Non-pigmented ciliary epithelial cell (primary cell): ENCODE measurements at places on chromosomes 16 and 17.

DNA sequence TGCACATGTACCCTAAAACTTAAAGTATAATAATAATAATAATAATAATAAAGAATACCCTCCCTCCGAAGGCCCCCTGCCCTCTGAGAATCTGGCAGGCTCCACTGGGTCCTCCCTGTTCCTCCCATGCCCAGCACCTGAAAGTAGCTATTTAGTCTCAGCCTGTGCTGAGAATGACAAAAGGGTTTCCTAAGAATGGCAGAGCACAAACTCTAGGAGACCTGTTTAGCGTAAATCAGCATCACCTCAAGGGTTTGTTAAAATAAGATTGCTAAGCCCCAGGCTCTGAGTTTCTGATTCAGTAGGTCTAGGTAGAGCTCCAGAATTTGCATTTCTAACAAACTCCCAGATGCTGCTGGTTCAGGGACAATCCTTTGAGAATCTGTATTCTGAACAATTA, 606.8 kb upstream of the CDH11 start:
- DNase-seq = no peak

DNA sequence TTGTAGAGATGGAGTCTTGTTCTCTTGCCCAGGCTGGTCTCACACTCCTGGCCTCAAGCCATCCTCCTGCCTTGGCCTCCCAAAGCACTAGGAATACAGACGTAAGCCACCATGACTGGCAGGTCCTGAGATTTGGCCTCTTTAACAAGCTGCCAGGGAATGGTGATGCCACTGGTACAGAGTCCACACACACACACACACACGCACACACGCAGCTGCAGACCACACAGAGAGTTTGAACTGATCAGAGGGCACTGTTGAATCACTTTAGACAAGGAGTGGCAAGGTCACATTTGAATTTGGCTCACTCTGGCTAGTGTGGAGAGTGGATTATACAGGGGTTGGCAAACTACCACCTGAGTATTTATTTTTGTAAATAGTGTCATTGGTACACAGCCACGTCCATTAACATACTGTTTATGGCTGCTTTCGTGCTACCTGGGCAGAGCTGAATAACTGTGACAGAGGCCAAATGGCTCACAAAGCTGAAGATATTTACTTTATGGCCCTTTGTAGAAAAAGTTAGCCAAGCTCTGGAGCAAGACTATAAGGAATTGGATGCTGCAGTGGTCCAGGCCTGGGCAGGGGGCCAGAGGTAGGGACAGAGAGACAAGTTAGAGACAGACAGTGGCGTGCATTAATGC, 9.9 kb downstream of the ITPRIPL2 start:
- no peak for DNase-seq

DNA sequence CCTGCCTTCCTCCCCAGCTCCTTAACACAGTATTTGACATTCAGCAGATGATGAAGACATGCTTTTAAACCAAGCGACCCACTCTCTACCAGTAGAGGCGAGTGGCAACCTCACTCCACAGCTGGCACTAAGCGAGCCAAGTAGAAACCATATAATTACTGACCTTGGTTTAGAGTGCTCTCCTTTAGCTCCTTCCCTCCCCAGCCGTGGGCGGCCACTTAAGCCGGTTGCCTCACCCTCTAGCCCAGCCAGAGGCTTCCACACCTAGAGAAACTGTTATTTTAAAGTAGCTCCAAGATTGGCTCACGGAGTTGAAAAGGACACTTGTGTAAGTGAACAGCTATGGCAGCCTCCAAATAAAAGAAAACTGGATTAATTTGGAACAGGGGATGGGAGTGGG, 109.1 kb upstream of the CRHR1 start:
- DNase-seq = no peak

GRCh38 chr17:39781031-39781860, 43.5 kb downstream of the GRB7 start:
- DNase-seq = no peak

DNA sequence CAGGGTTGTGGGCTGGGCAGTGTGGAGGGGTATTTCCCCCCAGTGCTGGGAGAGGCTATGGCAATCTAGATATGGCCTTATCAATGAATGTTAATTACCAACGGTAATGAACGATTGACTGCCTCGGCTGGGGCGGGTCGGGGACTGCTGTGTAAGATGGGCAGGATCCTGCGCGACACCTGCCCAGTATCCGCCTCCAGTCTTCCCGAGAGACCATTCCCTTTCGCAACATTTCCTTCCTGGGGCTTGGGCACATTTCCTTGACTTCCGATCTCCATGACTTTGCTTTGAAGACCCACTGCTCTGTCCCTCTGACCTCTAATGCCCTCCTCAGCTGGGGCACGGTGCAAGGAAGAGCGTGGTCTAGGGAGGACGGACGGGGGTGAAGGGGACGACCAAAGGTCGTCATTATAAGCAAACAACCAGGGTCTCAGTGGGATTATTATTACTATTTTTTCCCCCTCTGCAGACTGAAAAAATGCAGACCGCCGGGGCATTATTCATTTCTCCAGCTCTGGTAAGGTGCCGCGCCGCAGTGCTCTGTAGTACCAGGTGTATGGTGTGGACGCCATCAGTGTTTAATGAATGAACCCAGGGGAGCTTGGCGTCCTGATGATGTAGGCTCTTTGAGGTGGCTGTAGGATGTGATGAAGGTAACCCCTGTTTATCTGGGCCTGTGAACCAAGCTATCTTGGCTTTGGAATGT, 506 bp downstream of the ATP5MC1 start:
- no peak for DNase-seq

GRCh38 chr17:40452921-40453378, 9.7 kb downstream of the IGFBP4 start:
- DNase-seq = no peak

DNA sequence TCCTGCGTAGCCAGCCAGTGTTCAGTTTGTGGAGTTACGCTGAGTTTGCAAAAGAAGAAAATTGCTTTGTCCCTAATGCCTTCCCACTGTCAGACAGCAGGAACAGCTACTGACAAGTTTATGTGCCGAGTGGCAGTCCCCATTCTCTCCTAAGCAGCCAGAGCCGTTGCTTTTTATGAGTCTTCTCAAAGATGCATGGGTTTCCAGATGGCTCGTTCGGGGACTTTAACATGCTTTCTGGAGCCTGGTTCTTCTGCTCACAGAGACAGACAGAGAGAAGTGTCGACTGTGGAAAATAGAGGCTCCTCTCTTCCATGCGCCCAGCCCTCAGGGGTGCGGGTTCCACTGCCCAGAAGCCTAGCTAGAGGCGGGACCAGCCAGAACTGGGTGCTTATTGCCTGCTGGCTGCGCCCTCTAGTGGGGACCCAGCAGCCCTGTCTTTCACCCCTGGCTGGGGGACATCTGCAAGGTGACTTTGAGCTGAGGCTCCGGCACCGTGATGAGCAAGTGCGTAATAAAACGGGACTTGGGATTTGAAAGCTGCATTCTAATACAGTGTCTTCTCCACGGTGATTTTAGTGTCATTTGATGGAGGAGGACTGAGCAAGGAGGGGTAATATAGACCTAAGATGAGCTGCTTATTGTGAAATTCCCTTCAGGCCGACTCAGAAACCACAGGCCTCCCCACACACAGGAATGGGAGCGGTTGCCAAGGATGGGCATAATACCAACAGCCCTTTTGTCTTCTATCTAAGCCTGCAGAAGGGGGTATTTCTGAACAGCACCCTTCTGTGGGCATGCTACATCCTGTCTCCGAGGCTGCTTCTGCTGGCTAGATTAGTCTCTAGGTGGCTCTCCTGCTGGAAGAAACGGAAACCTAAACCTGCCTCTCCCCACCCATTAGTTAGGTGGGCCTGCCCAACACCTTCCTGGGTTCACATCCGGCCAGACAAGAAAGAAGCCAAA, 73.1 kb downstream of the CCDC182 start:
- DNase-seq = no peak

DNA sequence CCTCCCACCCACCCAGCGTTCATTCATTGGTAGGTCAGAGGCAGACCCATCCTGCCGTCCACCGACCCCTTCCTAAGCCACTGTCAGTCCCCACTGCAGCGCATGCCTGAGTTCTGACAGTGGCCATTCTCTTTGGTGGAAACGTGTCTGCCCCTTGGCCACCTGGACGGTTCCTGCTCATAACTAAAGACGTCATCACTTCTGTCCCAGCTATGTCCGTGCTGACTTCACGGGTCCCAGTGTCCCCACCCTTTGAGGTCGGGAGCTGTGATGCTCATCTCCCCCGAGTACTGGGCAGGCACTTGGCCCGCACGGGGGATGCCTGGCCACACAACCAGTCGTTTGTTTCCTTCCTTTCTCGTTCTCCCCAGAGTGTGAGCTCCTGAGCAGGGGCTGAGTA, 267.1 kb downstream of the C16orf95 start:
- DNase-seq = no peak

- DNase-seq = no peak
Measured at GRCh38 chr16:228151-228851, 948 bp downstream of the LUC7L start.

- no peak for DNase-seq
Measured at GRCh38 chr16:53031323-53031942, 21.3 kb downstream of the CHD9NB start.

DNA sequence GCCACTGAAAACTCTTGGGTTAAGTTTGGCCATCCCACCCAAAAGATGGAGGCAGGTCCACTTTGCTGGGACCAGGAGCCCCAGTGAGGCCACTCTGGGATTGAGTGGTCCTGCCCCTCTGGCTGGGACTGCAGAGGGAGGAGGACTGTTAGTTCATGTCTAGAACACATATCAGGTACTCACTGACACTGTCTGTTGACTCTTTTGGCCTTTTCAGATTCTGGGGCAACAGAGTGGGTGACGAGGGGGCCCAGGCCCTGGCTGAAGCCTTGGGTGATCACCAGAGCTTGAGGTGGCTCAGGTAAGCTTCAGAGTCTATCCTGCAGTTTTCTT, 19.5 kb upstream of the CYLD start:
- no peak for DNase-seq

GRCh38 chr17:40179923-40180659, 2.8 kb downstream of the RAPGEFL1 start:
- DNase-seq = no peak

GRCh38 chr16:59510008-59510424, 775.9 kb upstream of the GOT2 start:
- DNase-seq = no peak

GRCh38 chr17:61157246-61157886, 242.3 kb upstream of the TBX2 start:
- no peak for DNase-seq

DNA sequence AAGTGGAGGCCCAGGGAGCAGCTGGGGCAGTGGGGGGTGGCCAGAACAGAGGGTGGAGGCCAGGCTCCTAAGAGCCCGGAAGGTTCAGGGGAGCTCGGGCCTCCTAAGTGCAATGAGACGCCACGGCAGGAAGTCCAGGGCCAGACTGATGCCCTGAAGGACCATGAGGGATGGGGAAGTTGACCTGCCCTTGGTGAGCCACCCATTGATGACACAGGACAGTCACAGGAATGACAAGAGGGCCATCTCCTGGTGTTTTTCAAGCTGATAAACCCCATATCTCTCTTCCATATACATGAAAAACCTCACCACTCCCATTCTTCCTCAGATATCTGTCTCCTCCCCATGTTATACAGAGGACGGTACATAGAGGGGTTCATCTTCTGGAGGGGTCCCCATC, 5.8 kb upstream of the MRPL58 start:
- DNase-seq = no peak

GRCh38 chr16:57616876-57617275, 11.6 kb upstream of the ADGRG1 start:
- no peak for DNase-seq

GRCh38 chr17:79007504-79008381, 1.8 kb downstream of the CANT1 start:
- DNase-seq = no peak

- DNase-seq = no peak
Measured at GRCh38 chr17:81322271-81323082, 27.4 kb upstream of the SLC38A10 start.

GRCh38 chr17:54901230-54901822, 674 bp downstream of the TOM1L1 start:
- no peak for DNase-seq

GRCh38 chr17:17752821-17753321, 71.6 kb downstream of the RAI1 start:
- no peak for DNase-seq

- no peak for DNase-seq
Measured at GRCh38 chr17:65966072-65966695, 225.7 kb downstream of the CEP112 start.

GRCh38 chr17:1878419-1879121, 48.8 kb downstream of the RPA1 start:
- DNase-seq = no peak

- DNase-seq = no peak
Measured at GRCh38 chr16:10388988-10389387, 3.1 kb downstream of the ATF7IP2 start.

- no peak for DNase-seq
Measured at GRCh38 chr17:35555691-35556090, 4.9 kb downstream of the SLFN14 start.

- no peak for DNase-seq
Measured at GRCh38 chr16:21263640-21264570, 14.2 kb downstream of the CRYM start.

DNA sequence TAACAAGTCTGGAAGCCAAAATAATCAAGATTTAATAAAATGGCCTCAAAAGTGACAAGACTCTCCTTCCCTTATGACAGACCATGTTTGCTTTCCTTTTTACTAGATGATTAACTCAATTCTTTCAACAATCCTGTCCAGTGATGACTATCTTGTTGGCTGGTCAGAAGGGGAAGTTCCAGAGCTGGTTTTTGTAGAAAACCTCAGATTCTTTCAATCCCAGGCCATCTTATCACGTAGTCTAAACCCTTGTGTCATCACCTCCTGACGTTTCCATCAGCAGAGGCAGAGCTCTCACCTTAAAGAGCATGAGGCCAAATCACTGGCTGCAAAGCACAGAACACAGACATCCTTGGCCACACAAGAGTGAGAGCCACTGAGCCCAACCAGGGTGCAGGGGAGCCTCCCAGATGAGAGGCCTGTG, 125.3 kb downstream of the ANKRD11 start:
- DNase-seq = peak; percentile 60
